ENCODE measurements at places on chromosomes 3 and 15.

DNA sequence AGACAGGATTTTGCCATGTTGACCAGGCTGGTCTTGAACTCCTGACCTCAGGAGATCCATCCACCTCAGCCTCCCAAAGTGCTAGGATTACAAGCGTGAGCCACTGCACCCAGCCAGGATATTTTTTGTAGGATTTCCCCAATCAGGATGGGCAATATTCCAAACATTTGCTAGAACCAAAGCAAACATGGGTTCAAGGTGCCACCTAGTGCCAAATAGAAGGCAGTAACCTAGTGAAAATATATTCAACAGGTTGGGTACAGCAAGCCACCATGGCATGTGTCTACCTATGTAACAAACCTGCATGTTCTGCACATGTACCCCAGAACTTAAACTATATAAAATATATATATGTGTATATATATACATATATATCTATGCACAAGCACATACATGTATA, 185.9 kb upstream of the CADM2 start:
- no peak for DNase-seq

GRCh38 chr3:123635717-123636116, 50.9 kb upstream of the HACD2 start:
- DNase-seq: no peak

- DNase-seq: no peak
These were observed 16.7 kb downstream of the SMAD3 start for GRCh38 chr15:67082007-67082536.

- DNase-seq: no peak
These were observed 72.8 kb upstream of the AADACL2 start for GRCh38 chr3:151660885-151661284.

- DNase-seq: no peak
These were observed 168.1 kb upstream of the SATB1 start for GRCh38 chr3:18593231-18593630.

GRCh38 chr3:130293247-130293646, 52.2 kb upstream of the COL6A5 start:
- DNase-seq: no peak

- DNase-seq: no peak
These were observed 39.3 kb upstream of the CDCP1 start for GRCh38 chr3:45185461-45185860.

DNA sequence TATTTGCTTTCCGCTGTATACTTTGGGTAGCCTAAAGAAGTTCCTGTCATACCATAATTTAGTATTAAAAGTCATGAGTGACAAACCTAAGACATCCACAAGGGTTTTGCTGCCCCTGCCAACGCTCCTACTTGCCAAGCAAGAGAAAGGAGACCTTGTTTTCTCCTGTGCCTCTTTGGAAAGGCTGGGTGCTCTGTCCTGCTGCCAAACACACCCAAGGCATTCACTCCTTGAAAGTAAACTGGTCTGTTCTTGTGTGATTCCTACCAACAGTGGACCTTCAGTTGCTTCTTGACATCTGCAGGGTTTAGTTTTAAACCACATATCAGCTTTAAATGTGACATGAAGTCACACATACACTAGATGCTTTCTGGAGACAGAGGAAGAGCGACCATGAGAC, 295.4 kb downstream of the SLC9A9 start:
- no peak for DNase-seq

- DNase-seq: no peak
These were observed 91.6 kb upstream of the FGF7 start for GRCh38 chr15:49331442-49331841.

GRCh38 chr3:128446821-128447220, 19.9 kb downstream of the DNAJB8 start:
- DNase-seq: no peak

DNA sequence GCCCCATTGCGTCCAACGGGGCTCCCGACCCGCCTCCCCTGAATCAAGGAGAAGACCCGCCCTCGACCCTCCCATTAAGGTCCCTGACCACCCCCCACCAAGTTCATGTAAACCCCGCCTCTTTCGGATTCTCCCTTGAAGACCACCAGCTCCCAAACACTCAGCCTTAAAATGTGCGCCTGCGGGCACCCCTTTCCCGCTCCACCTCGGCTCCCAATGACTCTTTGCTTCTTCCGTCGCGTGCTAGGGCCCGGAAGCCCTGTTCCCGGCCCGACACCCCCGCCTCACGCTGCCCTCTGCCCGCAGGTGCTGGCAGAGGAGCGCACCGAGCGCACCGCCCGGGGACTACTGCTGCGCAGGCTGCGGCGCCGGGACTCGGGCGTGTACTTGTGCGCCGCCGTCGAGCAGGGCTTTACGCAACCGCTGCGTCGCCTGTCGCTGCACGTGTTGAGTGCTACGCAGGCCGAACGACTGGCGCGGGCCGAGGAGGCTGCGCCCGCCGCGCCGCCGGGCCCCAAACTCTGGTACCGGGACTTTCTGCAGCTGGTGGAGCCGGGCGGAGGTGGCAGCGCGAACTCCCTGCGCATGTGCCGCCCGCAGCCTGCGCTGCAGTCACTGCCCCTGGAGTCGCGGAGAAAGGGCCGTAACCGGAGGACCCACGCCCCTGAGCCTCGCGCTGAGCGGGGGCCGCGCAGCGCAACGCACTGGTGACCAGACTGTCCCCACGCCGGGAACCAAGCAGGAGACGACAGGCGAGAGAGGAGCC, 2.7 kb upstream of the LSMEM2 start:
- no peak for DNase-seq

DNA sequence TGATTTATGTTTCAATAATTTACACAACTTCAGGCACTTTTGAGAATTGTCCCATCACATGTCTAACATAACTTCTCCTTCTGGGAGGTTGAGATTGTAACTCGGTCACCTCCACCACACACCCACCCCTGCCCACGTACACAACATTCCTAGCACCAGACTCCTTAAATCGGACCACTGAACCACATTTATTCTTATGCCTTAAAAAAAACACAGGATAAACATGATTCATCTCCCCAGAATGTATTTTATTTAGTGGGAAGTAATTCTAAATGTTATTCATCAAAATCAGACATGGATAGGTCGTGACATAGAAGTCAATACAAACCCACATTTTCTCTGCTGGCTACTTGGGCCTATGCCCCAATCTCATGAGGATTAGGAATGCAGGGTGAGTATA, 3.0 kb downstream of the SNTN start:
- no peak for DNase-seq

- no peak for DNase-seq
These were observed 90.6 kb downstream of the ABI3BP start for GRCh38 chr3:100902572-100902971.

DNA sequence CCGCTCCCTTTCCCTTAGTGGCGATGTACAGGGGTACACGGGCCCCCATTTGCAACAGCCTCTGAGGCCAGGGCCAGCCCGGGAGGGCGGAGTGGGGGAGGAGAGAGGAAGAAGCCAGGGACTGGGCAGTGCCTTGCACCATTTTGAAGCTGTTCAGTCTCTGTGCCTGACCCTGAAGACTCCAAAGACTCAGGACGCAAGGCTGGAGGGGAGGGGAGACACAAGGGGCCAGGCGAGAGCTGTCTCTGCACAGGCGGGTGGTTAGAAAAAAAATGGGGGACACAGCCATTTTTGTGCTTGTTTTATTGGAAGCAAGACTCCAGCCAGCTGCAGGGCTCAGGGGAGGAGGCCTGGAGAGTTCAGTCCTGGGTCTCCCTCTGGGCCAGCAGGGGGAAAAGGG, 1.6 kb downstream of the RPP25 start:
- DNase-seq: no peak

DNA sequence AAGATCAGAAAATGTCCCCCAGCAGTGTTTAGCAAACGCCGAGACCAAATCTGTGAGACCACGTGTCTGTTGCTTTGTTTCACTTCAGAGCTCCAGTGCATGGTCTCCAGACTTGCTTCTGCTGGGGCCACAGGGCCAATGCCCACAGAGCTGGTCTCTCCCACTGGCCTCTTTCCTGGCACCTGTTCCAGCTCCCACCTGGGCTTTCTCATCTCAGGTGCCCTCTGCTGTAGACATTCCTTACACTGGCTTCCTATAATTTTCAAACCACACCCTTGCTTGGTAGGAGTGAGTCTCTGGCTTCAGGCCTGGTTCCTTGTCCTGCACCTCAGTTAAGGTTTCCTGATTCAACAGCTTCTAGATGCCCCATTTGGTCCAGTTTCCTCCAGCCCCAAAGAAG, 243.1 kb downstream of the ADAMTS17 start:
- no peak for DNase-seq

DNA sequence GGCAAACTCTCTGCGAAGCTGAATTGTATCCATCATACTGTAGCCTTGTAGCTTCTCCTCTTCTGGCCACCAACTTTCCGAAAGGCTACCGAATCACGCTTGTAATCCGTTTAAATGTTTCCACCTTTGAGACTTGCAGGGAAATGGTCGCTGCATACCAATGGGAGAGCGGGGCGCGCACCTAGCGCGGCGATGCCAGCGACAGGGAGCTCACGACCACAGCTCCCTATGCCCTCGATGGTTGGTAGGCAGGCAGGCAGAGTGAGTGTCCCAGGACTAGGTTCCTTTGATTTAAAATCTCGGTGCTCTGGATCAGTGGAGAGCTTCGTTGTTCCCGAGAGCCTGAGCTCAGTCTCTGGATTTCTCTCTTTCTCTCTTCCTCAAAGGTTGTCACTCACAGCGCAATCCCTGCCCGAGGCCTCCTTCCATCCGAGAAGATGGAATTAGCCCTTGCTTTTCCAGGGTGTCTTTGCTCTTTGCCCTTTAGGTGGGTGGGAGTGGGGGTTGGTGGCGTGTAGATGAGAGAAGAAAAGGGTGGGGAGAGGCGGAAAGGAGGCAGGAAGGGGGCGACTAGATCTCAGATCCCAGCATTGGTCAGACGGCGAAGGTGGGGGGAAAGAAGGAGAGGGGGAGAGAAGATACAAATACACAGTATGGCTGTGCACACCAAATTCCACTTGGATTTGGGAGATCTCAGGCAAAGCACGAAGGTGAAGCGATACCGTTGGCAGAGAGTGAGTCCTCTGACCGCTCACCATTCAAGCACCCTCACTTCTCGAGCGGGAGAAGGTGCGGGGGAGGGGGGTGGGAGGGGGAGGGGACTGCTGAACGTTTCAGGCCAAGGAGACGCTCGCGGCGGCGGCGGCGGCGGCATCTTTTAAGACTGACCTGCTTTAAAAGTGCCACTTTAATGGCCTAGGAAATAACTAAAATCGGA, at the start of gene SLITRK3:
Gene SLITRK3, minus strand, starts transcription at position 745 of the 937 bp plus-strand sequence. CDS start 5,554 bp downstream, outside the sequence.
- DNase-seq: no peak

DNA sequence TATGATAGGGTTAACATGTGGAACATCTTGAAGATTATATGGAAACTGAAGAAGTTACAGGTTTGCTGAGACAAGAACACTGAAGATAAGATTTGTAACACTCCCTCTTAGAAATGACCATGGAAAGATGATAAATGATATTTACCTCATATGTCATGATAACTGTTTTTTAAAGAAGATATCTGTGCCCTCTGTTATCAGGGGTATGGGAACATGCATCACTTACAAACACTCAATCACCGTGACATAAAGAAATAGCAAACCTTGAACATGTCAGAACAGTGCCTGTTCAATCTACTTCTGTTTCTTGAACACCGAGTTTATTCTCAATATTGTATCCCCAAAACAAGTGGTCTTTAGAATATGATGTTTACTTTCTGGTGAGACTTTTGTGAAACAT, 149.4 kb downstream of the ROBO2 start:
- no peak for DNase-seq

GRCh38 chr3:55963601-55964000, 476.5 kb upstream of the WNT5A start:
- no peak for DNase-seq

DNA sequence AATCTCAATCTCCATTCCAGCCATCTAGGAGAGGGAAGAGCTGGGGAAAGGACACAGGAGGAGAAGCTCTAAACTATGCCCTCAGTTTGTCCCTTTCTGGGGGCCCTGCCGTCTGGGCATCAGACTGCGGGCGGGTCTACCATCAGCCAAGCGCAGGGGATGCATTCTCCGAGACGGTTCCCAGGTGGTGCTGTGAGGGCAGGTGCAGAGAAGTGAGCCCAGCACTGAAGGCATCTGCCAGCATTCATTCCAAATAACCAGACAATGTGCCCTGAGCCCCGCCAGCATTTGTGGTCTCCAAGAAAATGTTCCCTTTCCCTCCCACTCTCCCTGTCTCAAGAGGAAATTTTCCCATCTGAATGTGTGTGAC, 265.7 kb downstream of the XXYLT1 start:
- DNase-seq: no peak

DNA sequence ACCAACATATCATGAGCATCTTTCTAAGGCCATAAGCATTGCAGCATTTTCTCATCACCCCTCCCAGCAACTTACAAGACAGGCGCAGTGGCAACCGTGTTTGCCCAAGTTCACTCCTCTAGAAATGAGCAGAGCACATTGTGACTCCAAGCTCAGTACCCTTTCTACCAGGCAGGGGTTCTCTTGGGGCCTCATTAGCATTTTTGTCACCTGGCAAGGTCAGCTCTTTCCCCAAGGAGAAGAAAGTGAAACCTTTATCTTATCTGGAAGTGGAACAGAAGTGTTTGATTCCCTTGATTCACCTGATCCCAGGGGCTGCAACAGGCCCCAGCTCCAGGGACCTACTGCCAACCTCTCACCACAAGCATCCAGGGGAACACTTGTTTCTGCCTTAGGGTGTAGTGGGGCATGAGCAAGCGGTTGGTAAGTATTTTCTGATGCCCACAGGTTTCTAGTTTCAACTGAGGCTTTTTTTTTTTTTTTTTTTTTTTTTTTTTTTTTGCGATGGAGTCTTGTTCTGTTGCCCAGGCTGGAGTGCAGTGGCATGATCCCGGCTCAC, 44.0 kb upstream of the HERC1 start:
- DNase-seq: no peak

- no peak for DNase-seq
These were observed 23.0 kb upstream of the RBSN start for GRCh38 chr3:15121936-15122335.

DNA sequence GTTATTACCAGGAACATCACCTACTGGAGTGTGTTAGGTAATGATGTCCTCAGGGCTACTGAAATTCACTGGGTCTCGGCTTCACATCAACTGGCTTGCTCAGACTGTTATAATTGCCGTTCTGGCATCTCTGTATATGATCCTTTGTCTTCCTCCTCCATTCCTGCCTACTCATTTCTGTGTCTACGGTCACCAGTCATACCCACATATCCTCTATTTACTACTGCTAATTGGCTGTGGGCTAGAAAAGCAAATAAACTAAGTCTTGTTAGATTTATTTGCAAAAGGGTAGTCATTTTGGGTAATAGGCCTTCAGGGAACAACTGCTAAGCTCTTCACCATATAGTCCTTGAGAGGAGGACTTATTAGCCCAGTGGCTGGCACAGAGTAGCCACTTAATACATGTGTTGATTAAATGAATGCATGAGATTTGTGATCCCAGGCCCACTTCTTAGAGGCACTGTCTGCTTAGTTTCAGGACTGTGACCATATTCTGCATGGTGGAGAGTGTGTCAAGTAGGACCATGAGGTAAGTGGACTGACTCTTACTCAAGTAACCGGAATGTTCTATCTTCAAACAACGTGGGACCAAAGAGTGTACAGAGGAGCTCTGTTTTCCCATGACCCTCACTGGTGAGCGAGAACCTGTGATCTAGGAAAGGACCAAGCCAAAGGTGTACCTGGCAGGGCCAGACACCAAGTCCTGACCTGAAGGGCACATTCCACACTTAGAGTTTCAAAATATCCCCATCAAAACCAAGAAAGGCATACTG, 13.2 kb downstream of the ZDHHC3 start:
- DNase-seq: no peak
